ENCODE measurements at places on chromosomes 11 and 22.
A peak's percentile ranks its signal among the peaks of the same experiment; 100 is the strongest.

DNA sequence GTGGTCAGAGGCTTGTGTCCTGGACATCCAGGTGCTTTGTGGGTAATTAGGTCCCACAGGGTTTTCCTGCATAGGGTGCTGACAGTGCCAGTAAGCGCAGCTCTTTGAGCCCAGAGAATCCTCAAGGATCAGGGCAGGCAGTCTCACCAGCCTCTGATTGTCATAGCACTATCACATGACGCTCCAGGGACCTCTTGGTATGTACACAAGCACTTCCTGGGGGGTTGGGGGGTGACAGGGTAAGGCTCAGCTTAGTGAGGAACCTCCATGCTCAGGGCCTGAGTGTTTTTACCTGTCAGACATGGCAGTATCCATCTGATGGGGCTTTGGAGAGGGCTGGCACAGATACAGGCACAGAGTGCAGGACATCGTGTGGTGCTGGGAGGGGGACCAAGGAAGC is 27.9 kb upstream of the SUSD2 start:
- no peak for DNase-seq

DNA sequence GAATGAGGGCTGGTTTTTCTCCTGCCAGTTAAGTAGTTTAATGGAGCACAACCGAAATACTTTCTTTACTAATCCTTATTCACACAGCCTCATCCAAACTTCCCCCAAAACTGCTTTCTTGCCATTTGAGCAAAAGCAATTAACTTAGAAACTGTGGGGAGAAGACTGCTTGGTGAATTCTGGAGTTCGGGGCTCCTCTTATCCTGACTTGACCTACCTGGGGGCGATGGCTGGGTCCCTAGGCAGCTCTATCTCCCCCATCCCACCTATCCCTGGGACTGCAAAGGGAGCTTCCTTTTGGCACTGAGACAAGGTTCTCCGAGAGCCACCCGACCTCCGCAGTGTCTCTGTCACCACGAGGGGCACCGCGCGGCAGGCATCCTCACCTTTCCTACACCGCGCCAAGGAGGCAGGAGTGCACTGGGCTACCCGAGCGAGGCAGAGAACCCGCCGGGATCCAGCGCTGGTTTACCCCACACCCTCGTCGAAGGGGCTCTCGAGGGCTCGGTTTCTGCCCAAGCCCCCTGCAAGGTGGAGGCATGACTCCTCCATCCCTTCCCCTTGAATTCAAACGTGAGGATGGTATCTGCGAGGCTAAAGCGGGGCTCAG is 759 bp downstream of the DESI1 start:
- peak; percentile 8 for DNase-seq

GRCh38 chr11:104967534-104968354 is 630 bp downstream of the CASP4 start:
- DNase-seq, result no peak

DNA sequence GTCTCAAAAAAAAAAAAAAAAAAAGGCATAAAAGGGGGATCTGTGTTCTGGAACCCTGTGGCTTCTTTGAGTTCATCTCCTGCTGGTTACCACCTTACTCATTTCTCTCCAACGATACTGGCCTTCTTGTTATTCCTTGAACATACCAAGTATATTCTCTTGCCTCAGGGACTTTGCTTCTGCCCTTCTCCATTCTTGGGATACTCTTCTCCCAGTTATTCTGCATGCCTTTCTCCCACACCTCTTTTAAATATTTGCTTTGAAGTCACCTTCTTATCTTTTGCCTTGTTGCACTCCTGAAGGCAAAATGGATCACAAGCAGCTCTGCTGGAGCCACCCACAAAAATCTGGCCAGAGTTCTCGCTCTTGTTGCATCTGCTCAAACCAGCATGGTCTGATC is 76.0 kb upstream of the RRM1 start:
- no peak for DNase-seq

- no peak for DNase-seq
Measured at GRCh38 chr22:36739185-36739584, 35.6 kb upstream of the CACNG2 start.

DNA sequence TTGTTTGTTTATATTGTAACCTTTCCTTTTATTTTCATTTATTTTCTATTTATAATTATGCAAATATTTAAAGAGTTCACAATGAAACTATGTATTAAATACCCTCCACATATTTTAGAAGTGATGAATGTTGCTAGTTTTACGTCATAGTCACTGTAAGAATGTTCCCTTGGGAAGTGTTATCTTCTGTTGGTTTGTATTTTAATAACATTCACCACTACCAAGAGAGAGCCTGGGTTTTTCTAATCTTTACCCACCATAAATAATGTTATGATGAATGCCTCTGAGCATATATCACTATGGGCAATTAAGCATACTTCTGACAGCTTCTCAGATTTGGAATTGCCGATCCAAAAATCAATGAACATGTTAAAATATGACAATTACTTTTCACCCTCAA is 80.7 kb downstream of the GGT1 start:
- DNase-seq, result no peak

DNA sequence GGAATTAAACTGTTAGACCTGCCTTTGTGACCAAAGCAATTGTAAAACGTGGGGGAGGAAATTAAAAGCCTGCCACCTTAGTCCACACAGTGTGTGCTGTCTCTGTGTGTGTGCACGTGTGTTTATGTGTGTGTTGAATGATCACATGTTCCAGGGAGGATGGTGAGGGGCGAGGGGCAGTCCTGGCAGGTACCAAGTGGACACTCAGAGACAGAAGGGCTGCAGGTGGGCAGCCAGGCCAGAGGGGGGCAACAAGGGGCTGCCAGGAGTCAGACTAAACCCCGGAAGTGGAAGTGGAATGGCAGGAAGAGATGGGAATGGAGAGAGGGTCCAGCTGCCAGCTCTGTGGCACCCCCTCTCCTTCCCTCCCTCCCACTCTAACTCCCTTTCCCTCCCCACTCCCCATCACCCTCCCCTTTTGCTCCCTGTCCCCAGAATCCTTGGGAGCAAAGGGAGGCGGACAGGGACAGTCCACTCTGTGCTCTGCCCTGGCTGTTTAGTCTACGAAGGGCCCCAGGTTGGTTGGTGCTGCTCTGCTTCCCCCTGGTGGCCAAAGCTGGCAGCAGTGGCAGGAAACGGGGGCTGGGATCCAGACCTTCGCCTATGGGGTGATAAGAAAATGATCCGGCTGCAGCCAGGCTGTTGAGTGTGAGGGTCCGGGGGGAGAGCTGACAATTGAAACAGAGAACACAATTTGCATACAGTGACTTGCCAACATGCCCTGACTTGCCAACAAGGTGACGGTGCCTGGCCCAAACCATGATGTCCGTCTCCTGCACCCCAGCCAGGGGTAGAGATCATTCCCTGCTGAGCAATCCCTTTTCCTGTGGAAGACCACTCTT is 24.4 kb downstream of the P2RY2 start:
- peak; percentile 82 for DNase-seq

DNA sequence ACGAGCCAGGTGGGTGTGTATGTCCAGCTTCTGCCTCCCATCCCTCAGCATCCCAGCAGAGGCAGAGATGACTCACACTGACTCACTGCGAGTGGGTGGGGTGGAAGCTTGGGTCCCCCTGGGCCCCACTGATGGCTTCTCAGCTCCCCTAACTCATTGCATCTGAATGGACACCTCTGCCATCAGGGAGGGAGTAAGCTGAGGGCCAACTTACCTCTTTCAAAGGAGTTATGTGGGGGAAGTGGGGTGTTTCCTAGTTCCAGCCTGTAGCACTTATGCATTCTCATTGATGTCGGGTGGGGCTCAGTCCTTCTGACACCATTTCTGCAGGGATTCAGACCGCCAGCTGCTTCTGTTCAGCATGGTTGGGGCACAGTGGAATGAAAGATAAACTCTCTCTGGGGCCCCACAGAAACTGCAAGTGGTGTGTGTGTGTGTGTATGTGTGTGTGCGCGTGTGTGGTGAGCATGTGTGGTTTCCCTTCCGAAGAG is 1425.8 kb downstream of the TBC1D22A start:
- DNase-seq, result no peak

- DNase-seq, result no peak
Measured at GRCh38 chr22:50307890-50308596, 597 bp upstream of the PLXNB2 start.

DNA sequence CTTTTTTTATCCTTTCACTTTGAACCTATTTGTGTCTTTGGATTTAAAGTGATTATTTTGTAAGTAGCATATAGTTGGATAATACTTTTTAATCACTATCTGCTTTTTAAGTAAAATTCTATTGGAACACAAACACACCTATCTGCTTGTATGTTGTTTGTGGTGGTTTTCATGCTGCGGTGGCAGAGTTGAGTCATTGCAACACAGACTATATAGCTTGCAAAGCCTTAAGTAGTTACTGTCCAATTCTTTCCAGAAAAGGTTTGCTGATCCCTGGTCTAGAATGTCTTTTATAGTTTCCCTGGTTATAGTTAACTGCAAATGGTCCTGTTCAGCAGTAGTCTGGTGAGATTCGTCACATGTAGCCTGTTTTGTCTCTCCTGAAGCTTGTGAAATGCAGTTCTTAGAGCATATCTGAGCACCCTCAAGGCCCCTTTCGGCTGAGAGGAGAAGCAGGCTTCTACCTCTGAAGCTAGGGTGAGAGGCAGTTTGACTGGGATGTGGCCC is 21.5 kb downstream of the SHANK3 start:
- no peak for DNase-seq

- DNase-seq, result no peak
Measured at GRCh38 chr22:25327018-25327755, 107.7 kb downstream of the CRYBB2 start.

- DNase-seq, result no peak
Measured at GRCh38 chr22:23883658-23884057, 10.5 kb upstream of the MIF start.

DNA sequence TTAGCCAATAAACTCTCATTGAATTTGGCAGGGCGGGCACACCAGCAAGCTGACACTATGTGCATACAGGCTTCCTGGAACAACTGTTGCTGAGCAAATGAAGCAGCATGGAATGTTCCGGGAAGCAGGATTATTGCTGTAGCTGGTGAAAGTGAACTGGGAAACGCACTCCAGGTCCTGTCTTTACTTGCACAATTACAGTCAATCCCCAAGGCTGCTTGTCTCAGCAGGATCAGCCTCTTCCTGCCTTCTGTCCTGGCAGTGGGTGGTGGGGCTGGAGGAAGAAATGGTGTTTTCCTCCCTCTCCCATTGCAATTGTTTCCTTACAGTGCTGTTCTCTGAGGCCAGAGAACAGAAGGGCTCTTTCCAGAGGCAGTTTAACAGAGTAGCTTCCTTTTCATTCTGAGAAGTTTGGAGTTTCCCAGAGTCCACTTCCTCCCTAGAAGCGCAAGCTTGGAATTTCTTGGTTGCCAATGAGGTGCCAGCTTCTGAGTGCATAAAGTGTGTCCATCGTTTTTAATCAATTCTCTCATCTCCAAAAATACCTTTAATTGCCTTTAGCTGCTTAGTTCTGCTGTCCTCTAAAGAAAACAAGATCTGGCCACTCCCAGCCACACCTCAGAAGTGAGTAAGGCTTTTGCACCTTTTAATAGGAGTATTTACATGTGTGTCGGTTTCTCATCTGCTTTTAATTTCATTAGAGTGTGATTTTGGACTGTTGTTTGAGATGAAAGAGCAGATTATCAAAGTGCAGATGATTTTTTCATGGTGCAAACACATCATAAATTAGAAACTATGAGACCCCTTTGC is 19.9 kb downstream of the CD44 start:
- no peak for DNase-seq

DNA sequence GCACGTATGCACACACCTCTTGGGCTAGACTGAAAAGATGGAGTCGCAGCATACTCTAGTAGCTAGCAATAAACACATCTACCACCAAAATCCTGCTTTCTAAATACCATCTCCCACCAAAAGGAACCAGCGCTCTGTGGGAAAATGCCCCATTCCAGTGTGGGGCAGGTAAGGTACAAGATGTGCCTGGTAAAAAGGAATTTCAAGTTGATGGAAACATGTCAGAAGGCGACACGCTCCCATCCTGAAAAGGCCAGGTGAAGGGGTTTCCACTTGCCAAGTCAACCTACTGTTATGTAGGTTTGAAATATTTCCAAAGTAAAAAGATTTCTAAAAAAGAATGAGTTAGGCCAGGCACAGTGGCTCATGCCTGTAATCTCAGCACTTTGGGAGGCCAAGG is 8.8 kb downstream of the DGCR2 start:
- no peak for DNase-seq

- no peak for DNase-seq
Measured at GRCh38 chr11:112085822-112086421, 634 bp downstream of the TIMM8B start.

DNA sequence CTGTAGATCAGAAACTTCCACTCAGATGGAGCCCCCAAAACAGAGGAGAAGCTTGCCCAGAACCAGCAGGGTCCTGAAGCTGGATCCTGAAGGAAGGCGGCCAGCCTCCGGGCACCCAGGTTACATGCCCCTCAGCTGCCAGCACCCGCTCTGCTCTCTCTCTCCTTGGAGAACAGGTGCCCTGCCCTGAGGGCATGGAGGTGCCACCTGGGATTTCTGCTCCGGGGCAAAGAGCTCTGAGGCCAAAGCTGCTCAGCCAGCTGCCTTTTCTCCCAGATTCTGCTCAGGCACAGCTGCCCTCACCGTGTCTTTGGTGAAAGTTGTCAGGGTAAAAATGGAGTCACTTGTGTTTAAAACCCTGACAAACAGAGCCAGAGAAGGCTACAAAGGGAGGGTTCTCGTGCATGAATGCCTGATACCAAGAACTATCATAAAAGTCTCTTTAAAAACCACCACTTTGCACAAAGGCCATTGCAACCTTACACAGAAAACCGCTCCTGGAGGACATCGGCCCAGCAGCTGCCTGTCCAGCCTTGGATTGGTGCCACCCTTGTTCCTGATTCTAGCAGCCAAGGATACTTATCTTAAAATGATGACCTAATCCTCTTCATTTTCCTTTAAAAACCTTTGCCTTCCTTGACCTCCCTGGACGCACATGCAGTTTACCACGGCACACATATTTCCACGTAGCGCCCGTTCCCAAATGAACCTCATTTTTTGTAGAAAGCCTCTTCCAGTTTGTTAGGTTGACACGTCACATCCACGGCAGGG is 140.0 kb downstream of the CACNA1I start:
- DNase-seq, result no peak

DNA sequence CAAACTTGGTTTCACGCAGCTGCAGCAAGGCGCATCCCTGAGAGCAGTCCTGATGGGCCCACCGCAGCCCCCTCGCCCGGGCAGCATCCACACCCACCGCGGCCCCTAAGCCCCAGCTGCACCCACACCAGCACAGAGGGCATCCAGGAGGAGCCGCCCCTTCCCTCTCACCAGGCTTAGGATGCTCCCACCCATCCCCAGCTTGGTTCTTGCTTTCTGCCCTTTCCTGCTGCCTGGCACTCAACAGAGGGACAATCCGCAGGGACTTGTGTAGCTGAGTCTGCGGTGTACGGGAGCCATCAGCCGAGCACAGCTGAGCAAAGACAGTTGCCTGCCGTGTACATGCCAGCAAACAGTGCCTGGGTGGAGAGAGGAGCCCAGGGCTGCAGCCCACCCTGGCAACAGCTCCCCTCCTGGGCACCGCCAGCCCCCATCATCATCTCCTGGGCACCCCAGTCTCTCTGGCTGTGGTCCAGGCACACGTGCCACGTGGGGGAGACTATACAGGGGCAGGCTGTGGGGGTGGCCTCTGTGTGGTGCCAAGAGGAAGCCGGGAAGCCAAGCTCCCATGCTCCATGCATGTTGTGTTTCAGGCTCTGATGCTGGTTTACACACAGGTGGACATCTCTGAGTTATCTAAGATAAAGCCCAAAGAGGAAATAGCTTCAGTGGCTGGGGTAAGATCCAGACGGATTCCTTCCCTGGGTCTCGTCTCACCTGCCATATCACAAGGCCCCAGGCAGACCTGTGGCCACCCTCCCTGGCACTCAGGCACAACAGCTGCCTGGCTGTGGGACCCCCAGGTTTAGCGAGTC is 36.0 kb upstream of the GNB1L start:
- no peak for DNase-seq

GRCh38 chr11:90235526-90235925 is 12.7 kb upstream of the CHORDC1 start:
- DNase-seq, result no peak

- DNase-seq, result no peak
Measured at GRCh38 chr22:35432228-35432905, 32.4 kb downstream of the MCM5 start.

All from T1000 (cell line).